ENCODE measurements at places on chromosomes 5 and 9.

- DNase-seq = no peak
Measured at GRCh38 chr5:134048864-134049263, 44.1 kb upstream of the VDAC1 start.

- DNase-seq = no peak
Measured at GRCh38 chr5:154300207-154300883, 109.8 kb downstream of the GALNT10 start.

DNA sequence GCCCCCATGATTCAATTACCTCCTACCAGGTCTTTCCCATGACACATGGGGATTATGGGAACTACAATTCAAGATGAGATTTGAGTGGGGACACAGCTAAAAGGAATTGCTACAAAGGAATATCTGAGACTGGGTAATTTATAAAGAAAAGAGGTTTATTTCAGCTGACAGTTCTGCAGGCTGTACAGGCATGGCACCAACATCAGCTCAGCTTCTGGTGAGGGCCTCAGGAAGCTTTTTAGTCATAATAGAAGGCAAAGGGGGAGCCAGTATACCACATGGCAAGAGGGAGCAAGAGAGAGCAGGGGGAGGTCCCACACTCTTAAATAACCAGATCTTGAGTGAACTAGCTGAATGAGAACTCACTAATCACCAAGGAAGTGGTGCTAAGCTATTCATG, 11.2 kb upstream of the ALDOB start:
- no peak for DNase-seq

DNA sequence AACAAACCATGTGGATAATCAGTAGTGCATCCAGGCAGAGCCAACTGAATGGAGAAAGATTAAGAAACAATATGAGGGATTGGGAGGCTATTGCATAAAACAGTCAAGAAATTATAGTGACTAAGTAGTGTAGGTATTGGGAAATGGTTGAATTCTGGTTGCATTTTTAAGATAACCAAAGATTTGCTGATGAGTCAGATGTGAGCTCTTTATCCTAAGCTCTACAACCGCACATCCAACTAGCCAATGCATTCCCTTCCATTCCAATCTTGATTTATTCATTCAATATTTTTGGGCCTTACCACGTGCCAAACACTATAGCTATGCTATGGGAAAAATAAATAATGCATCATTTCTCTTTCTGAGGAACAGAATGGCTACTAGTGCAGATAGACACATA, 524.5 kb upstream of the RGMB start:
- no peak for DNase-seq

- DNase-seq = no peak
Measured at GRCh38 chr9:38032266-38033110, 36.5 kb downstream of the SHB start.

DNA sequence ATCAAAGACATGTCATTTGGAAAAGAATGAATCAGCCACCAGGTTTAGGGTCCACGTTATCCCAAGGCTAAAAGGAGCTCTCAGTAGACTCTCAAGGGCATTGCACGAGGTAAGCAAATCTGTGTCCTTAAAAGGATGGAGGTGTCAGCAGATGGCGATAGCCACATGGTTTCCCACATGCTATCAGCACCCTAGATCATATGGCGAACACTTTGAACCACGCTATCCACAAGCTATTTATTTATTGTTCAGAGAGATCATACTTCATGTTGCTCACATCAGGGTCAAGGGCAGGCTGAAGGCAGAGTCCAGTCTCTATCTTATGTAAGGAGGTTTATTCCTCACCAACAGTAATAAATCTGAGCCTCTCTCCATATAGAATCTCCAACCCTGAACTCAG, 43.7 kb downstream of the CDH6 start:
- no peak for DNase-seq

DNA sequence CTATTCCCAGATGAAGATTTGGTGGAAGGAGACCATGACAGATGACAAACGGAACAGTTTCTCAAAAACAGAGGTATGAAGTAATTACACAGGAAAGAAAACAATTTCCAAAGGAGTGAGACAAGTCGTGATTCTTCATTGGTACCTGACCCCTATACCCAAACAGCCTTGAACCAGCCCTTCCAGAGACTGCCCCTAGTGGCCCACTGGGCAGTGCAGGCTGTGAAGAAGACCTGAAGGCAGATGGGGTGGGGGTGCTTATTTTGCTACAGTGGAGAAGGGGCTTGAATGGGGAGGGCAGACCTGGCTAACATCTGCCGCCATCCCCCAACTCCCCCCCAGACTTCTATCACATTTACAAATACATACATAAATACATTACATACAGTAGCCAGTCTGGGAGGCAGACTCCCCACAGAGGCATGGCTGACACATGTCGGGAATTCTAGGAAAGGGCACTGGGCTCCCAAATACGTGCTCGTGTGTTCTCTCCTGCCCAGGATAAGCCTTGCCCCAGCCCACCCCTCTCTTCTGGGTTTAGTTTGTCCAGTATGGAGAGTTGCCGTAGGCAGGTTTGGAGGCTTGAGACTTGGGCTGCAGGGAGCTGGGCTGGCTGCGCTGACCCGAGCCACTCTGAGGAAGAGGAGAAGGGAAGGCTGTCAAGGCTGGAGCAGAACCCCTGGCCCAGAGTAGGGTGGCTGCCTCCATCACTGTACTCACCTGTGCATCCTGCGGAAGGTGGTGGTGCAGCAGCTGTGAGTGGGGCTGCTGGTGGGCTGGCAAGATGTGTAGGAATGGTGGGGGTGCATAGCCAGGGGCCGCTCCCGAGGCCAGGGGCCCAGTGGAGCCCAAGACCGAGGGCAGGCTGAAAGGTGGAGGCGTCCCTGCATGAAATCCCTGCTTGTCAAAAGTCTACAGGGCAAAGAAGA, 105.3 kb downstream of the UBE2R2 start:
- DNase-seq = no peak

DNA sequence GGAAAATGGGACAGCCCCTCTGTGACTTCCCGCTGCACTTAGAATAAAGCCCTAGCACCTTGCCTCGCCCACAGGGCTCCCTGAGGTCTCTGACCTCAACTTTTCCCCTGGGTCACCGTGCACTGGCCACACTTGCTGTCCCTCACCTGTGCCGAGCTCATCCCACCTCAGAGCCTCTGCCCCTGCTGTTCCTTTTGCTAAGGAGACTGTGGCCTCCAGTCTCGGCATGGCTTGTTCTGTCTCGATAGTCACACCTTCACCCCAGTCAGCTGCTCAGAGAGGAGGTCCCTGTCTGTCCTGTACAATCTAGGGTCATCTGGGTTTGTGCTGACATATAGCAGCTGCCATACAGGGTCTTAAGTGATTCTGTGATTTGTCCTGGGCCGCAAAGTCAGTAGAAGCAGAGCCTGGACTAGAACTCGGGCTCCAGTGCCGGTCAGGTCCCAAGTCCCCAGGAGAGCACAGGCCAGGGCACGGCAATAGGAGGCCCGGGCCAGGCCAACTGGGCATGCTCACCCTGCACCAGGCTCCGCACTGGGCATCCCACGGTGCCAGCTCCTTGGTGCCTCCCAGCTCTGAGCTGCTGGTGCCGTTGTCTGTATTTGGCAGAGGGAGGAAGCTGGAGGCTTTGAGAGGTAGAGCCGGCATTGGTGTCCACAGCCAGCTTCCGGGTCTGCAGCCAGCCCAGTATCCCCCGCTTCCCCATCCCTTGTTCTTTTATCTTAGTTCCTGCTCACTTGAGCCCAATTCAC, 35.2 kb downstream of the NCS1 start:
- DNase-seq = no peak

GRCh38 chr5:143890487-143890886, 78.5 kb downstream of the HMHB1 start:
- no peak for DNase-seq

DNA sequence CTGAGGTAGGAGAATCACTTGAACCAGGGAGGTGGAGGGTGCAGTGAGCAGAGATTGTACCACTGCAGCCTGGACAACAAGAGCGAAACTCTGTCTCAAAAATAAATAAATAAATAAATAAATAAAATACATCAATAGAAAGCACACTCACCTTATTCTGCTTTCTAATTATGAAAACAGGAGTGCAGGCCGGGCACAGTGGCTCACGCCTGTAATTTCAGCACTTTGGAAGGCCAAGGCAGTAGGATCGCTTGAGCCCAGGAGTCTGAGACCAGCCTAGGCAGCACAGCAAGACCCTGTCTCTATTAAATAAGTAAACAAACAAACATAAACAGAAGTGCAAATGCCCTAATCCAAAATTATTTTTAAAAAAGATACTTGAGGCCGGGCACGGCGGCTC, 2.3 kb downstream of the PWWP2A start:
- DNase-seq = no peak

DNA sequence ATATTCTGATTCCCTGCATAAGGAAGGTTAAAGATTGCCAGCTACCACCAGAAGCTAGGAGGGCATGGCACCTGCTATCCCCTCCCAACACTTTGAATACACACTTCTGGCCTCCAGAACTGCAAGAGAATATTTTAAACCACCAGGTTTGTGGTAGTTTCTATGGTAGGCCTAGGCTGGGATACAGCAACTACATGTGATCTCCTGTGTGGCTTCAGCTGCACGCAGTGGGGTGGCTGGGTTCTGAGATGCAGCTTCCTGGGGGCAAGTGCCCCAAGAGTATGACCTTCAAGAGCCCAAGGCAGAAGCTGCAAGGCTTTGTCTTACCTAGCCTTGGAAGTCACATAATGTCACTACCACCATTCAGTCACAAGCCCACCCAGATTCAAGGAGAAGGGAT, 39.6 kb downstream of the GCNT4 start:
- no peak for DNase-seq

DNA sequence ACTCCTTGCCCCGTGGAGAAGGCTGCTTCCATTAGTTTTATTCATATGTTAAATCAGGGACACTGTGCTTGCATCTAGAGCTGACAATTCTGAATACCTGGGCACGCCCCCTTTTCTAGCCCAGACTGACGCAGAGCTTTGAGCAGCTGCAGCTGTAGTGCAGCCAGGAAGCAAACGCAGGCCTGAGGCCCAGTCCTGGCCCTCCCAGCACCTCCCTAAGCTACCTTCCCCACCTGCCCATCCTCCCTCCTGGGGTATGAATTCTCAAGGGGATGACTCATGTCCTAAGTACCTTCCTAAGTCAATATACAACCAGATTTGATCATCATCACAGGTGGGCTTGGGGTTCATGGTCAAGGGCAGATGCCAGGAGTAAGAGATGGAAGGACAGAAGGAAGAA, 3.5 kb downstream of the PHF19 start:
- DNase-seq = no peak

DNA sequence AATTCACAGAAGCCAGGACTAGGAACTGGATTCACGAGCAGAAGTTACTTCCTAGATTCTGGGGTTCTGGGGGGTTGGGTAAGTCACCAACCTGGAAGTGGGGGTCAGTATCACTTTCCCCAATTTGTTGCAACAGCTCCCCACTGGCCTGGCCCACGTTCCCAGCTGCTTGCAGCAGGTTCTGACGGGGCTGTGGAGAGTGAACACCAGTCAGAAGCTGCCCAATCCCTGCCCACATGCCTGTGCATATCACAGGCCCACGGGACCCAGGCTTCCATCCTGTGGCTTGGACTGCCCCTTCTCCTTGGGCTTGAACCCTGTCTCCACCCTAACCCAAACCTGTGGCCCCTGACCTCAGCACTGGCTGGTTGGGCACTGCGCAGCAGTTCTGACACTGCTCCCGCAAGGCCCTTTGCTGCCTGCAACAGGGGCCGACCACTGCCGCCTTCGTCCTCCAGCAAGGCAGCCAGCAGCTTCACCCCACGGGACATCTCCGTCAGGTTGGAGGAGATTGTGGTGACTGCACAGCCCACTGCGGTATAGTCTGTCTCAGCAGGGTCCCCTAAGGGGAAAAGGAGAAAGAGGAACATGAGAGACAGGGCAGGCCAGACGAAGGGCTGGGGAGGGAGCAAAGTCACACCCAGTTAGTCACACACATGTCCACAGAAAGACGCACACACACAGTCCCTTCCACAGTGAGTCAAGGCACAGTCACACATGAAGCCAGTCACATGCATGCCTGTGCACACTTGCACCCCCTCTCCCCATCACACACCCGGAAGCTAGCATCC, 13.1 kb downstream of the TLN1 start:
- no peak for DNase-seq

- no peak for DNase-seq
Measured at GRCh38 chr9:137777761-137778160, 99.8 kb upstream of the CACNA1B start.

DNA sequence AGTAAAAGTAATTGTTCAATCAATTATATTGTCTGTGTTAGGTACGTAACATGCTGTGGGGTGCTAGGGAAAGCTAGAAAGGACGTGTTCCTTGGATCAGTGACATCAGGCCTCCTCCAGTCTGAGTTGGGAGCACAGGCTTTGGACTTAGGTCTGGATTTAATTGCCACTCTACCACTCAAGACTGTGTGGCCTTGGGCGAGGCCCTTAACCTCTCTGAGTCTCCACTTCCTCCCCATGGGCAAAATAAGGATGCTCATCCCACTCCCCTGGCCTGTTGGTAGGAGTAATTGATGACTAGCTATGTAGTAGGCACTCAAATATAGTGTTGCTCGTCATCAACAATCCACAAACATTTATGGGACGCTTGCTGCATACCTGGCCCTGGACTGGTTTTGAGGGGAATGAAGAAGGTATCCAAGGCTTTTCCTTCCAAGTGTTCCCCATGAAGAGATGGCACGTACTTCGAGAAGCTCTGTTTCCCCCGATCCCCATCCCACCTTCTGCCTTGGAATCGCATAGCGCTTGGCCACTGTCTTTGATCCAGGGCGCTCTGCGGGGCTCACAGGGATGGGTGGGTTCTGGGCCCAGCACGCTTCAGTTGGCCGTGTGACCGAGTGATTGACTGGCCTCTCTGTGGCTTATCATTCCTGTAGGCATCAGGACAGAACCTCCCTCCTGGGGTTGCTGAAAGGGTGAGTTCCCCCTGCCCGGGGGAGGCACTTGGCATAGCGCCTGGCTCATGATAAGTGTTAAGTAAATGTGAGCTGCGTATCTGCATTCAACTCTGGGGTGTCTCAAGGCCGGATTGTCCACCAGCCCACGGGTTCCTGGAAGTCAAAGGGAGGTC, 8.1 kb downstream of the FGF18 start:
- DNase-seq = no peak

- DNase-seq = no peak
Measured at GRCh38 chr5:113031557-113031956, 55.0 kb downstream of the DCP2 start.

DNA sequence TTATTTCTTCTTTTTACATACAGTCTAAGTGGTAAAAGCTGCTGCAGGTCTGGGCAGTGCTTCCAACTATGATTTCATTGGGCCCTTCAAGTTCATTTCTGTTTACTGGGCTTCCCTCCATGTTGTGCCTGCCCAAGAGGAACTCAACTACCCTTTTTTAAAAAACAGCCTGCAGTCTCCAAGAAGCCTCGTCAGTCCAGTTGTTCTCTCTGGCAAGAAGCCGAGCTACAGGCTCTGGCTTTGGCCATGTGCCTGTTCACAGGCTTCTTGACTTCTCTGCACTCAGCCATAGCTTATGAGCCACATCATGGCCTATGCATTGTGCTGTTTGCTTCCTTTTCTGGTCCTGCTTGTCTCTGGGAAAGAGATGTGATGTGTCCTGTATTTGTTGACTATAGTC, 119.7 kb upstream of the PJA2 start:
- DNase-seq = no peak
